ENCODE measurements at places on chromosomes 12 and 14. TPM values are rescaled to one million over a fixed set of nuclear protein-coding genes. Genes with fewer than 3 reads are reported as not detected.

The IRAK3 gene
- not detected for total RNA-seq

The LMNTD1 gene
- total RNA-seq: not detected

The CACNA1C gene
- not detected for total RNA-seq

The MYBPC1 gene
- total RNA-seq: 0.70 TPM

The HCAR1 gene
- not detected for total RNA-seq

The IPO8 gene
- total RNA-seq: 36.3 TPM

The IL31 gene
- total RNA-seq: not detected

The DACT1 gene
- not detected for total RNA-seq

The MYH6 gene
- not detected for total RNA-seq

The ABHD12B gene
- not detected for total RNA-seq

The KRT86 gene
- 45.1 TPM for total RNA-seq

The NYNRIN gene
- total RNA-seq: not detected
